ENCODE measurements at places on chromosomes 16 and 17.

DNA sequence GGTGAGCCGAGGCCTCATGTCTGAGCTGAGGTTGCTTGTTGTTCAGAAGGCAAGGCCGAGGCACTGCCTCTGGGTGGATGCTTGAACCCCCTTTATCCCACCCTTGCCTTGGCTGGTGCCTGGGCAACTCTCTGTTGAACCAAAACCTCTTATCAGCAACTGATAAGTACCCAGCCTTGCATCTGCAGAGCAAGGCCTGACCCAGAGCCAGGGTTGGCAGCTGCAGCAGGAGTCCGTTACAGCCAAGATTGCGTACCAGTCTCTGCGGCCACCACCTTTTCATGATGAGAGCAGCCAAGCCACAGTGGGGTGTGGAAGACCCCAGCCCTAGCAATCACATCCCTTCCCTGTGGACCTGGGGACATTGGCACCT, 118.3 kb downstream of the RAB11FIP4 start:
- no peak for DNase-seq

DNA sequence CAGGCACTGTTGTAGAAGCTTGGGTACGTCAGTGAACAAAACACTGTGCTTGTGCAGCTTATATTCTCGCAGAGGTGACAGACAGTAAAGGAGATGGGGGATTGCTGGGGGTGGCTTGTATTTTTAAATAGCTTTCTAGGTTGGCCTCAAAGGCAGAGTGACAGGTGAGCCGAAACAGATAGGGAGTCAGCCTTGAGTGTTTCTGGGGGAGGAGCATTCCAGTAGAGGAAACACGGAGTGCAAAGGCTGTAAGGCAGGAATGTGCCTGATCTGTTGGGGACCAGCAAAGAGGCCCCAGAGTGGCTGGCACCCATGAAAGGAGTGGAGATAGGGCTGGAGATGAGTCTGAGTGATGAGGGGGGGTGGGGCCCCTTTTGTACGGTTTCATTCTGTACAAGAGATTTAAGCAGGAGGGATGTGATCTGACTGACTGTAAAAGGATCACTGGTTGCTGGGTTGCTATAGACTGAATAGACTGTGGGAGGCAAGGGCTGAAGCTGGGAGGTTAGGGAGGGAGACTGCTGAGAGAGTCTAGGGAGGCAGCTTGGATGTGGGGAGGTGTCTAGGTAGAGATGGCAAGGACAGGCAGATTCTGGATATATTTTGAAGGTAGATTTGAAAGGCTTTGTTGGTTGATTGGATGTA, 15.2 kb downstream of the NUP93 start:
- DNase-seq, result no peak

DNA sequence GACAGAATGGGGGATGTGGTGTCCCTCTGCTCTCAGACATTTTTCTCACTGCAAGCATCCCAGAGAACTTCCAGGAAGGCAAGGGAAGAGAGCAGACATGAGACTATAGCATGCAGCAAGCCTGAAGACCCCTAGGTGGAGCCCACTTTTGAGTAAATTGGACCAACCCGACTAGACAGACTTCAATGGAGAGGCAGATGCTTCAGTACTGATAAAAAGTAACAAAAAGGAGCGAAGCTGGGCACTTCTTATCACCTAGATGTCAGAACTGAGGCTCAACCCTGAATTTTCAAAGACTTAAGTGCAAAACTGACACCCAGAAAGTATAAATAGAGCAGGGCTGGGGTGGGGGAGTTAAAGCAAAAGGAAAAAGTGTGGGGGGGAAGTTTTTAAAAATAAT, 130.8 kb downstream of the PMP22 start:
- DNase-seq, result no peak

DNA sequence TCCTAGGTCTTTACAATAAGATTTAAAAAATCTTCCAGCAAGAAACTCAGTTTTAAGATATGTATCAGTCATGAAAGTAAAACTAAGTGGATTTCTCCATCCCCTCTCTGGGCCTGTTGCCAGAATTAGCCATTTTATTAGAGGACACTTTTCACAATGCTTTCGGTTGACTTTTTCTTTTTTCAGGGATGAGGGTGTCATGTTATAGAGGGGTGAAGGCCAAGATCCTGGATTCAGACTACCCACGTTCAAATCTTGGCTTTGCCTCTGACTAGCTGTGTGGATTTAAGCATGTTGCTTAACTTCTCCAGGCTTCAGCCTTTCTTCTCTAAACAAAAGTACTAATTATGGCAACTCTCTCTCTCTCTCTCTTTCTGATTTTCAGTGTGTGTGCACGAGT, 111.7 kb upstream of the COX10 start:
- no peak for DNase-seq

GRCh38 chr16:86594721-86595120, 16.4 kb downstream of the FOXL1 start:
- DNase-seq, result no peak

DNA sequence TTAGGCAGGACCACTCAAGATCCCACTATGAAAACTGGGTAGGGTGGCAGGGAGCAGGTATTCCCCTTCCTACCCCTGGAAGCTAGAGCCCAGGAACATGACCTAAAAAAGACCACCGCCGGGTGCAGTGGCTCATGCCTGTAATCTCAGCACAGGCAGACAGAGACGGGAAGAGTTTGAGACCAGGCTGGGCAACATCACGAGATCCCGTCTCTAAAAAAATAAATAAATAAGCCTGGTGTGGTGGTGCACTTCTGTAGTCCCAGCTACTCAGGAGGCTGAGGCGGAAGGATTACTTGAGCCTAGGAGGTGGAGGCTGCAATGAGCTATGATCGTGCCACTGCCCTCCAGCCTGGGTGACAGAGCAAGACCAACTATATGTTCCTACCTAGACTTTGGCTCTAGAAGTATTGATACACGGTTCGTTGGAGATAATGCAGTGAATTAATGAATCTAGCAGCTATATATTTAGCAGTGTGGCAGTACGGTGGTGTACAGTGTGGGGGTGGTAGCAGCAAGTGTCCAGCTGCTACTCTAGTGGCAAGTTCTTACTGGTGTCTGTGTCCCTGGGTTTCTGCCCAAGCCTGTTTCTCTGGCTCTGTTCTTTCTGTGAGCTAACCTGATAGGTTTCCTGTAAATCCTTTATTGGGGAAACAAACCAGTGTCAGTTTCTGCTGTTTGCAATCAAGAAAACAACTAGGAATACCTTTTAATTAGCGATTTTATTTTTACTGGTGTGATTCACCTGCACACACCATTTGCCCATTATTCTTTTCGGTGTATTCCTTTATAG, 3.3 kb upstream of the USP31 start:
- DNase-seq, result no peak

GRCh38 chr17:56834380-56835263, 671 bp downstream of the DGKE start:
- DNase-seq, result peak; percentile 28

- DNase-seq, result no peak
Measured at GRCh38 chr16:67429799-67430503, 970 bp upstream of the HSD11B2 start.

DNA sequence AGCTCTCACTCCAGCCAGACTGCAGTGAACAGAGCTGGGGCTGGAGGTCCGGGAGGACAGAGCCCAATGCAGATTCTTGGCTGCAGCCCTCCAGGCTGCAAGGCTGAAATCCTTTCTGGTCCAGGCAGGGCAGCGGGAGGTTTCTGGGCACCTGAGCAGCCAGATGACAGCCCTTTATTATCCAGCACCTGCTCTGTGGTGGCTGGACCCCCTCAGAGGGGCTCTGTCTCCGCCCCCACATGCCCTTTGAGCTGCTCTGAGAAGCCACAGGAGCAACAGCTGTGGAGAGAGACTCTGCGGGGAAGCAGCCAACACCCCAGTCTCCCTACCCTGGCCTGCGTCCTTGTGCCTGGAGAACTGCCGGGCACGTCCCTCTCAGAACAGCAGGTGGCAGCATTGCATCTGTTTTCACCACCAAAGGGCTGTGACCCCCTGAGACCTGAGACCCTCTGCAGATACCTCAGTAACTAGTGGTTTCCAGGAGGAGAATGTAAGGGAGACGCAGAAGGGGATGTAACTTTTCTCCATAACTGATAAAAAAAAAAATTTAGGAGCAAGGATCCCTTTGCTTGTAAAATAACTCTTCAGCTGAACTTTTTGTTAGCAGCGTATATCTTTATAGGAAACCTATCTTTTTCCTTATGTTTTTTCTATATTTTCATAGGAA, 3.7 kb upstream of the CNP start:
- DNase-seq, result peak; percentile 25

- DNase-seq, result no peak
Measured at GRCh38 chr17:45171338-45172231, 9.9 kb downstream of the HEXIM2 start.

DNA sequence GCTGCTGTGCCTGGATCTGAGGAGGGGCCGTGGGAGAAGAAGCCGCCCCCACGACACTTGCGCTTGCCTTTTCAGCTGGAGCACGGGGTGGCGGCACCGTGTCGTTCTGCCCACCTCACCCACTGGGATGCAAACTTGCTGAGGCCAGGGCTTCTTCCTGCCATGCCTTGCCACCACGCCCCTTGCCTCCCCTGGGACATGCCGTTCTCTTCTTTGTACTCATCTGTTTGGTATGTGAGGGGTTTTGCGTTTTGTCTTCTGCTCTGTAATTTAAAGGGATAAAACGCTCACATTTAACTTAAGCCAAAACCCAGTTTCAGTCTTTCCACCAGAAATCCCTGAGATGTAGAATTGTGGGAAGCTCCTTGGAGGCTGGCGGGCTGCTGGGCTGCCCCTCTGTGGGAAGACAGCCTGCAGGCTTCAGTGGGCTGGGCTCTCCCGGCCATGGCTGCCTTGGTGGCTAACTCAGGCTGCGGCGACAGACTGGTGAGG, 180.2 kb downstream of the RPTOR start:
- no peak for DNase-seq

GRCh38 chr17:45641541-45641940, 142.6 kb upstream of the CRHR1 start:
- DNase-seq, result no peak

DNA sequence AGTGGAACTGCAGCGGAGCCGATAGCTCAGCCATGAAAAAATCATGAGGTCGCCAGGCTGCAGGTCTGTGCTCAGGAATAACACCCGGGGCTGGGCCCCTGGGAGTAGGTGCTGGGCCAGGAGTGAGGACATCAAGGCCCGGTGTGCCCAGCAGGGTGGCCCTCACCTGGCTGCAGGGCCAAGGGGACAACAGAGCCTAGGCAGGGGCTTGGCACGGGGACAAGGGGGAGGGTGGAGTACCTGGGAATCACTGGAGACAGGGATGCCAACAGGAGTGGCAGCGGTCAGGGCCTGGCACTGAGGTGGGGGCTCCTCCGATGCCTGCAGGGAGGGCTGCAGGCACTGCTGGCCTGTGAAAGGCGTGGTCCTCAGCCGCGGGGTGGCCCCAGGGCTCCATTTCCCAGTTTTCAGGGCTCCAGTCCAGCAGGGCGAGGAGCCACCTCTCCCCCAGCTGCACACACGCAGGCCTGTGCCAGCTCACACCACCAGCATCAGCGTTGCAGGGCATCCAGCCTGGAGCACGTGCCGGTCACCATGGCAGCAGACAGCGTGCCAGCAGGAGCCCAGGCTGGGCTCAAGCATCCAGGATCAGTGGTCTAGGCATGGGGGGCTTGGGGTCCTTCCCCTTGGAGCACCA, 4.7 kb upstream of the FSCN2 start:
- DNase-seq, result no peak

DNA sequence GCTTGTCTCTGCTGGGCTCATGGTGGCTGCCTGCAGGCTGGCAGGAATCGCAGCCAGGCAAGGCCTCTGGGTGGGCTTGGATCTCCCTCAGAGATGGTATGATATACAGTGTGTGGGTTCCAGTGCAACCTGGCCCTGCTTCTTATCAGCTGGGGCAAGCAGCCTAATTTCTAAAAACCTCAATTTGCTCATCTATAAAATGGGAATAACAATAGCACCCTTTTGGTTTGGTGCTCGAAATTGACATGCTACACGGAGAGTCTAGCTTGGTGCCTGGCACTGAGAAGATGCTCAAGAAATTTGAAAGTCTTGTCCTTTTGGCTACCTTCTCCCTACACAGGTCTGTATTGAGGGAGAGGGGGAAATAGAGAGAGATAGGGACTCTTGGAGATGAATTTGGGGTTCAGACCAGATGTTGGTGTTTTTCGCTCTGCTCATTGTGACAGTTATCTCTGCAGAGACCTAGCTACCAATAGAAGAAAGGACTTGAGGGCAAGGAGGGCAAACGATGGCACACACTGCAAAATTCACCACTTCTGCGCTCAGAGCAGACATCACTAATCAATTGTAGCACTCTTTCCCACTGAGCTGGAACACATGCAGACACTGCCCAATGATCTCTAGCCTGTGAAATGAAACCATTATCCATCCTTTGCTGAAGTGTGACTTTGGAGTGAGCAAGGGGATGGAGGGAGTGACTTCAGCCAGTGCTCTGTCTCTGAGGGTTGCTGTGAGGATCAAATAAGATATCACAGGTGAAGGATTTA, 15.6 kb downstream of the BEAN1 start:
- DNase-seq, result no peak

DNA sequence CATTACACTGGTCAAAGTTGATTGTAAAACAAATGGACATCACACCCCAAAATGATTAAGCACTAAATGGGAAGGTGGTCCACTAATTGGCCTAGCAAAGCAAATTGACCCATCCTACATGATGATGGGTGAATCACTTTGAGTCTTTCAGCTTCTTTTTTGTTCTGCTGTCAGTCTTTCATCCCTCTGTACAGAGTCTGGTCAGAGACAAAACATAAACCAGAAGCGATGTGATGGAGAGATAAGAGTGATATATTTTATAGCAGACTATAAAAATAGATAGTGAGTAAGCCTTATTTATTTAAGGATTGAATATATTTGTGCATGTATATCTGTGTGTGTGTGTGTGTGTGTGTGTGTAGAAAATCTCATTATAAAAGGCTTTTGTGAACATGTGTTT, 618.4 kb upstream of the SOX9 start:
- DNase-seq, result no peak

- DNase-seq, result no peak
Measured at GRCh38 chr16:84782846-84783245, 36.9 kb upstream of the CRISPLD2 start.

DNA sequence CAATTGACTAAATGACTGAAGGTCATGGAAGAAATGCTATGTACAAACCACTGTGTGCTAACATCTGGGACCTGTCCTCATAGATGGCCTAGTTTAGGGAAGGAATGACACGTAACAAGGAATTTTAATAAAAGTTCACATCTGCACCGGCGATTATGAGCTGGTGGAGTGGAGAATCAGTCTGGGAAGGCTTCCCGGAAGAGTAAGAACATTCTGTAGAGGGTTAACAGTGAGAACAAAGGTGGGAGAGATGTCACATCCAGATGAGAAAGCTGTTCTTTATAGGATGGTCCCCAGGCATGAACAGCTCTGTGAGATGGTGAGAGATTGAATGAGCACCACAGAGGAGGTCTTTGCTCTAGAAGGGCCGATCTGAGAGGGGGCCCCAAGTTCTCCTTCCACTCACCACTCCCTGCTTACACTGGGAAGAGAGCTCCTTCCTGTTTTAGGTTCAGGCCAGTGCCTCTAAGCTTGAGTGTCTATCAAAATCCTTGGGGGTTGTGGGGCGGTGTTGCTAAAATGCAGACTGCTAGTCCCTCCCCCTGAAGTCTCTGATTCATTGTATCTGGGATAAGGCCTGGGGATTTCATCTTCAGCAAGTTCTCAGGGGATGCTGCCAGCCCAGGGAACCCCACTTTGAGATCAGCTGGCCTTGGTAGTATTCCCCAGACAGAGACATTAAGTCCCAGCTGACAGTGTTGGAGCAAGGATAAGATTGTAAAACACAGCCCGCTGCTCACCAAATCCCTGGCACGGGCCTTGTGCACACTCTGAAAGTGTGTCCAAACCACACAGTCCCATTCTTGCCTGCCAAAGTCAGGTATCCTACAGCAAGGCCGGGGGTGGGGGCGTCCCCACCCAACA, 294.7 kb upstream of the MAF start:
- DNase-seq, result no peak

- no peak for DNase-seq
Measured at GRCh38 chr16:23914946-23915530, 79.3 kb downstream of the PRKCB start.

- peak; percentile 13 for DNase-seq
Measured at GRCh38 chr16:86664522-86665318, 86.4 kb downstream of the FOXL1 start.
